ENCODE measurements at places on chromosomes 16 and 17.

- no peak for DNase-seq
Measured at GRCh38 chr16:3953728-3954410, 73.4 kb upstream of the CREBBP start.

- no peak for DNase-seq
Measured at GRCh38 chr17:26774291-26775218, 519.4 kb upstream of the WSB1 start.

GRCh38 chr16:24685539-24686432, 43.7 kb upstream of the TNRC6A start:
- no peak for DNase-seq

- no peak for DNase-seq
Measured at GRCh38 chr17:1147664-1148063, 32.1 kb downstream of the ABR start.

- DNase-seq, result peak; percentile 58
Measured at GRCh38 chr17:57987581-57988300, at the start of gene VEZF1. Gene VEZF1, minus strand, starts transcription at chr17:57988254. Its CDS starts 143 bp downstream, at chr17:57988111.

GRCh38 chr16:67244387-67245185, 2.7 kb downstream of the FHOD1 start:
- peak; percentile 67 for DNase-seq

DNA sequence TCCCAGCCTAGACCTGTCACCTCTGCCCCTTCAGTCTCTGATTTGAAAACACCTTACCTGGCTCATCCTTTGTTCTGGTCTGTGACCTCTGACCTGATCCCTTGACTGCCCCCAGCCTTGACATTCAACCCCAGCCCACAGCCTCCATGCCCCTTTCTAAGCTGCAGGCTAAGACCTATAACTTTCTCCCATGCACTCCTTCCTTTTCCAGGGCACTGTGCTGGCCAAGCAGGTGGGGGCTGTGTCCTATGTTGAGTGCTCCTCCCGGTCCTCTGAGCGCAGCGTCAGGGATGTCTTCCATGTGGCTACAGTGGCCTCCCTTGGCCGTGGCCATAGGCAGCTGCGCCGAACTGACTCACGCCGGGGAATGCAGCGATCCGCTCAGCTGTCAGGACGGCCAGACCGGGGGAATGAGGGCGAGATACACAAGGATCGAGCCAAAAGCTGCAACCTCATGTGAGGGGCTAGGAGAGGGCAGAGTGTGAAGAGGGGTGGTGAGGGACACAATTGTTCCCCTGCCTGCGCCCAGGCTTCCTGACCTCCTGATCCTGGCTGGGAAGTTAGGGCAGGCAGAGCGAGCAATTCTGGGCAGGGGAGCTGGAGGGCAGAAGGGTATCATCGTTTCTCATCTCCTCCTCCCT, 3.3 kb downstream of the RND2 start:
- no peak for DNase-seq

- DNase-seq, result no peak
Measured at GRCh38 chr16:69193855-69194254, 6.9 kb downstream of the SNTB2 start.

- no peak for DNase-seq
Measured at GRCh38 chr17:3812771-3813170, 11.8 kb upstream of the ITGAE start.

GRCh38 chr17:73562896-73563295, 81.3 kb downstream of the SDK2 start:
- DNase-seq, result no peak

GRCh38 chr16:88809068-88809675, 2.6 kb downstream of the APRT start:
- no peak for DNase-seq

DNA sequence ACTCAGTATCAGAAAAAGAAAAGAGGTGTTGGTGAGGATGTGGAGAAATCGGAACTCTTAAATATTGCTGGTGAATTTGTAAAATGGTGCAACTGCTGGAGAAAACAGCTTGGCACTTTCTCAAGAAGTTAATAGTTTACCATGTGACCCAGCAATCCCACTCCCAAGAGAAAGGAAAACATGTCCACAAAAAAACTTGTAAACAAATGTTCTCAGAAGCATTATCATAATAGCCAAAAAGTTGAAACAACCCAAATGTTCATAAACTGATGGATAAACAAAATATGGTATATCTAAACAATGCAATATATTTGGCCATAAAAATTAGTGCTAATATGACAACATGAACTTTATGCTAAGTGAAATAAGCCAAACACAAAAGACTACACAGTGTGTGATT, 2.6 kb upstream of the MAPK7 start:
- no peak for DNase-seq

Measured in stimulated activated CD8-positive, alpha-beta memory T cell treated with anti-CD3 and anti-CD28 coated beads, Interleukin-2, amount 100 ng/mL, for 1 hour (primary cell).